ENCODE measurements at places on chromosomes 5 and 9.

- peak; percentile 95 for DNase-seq
Observed at GRCh38 chr5:144187699-144188294, 17.1 kb downstream of the KCTD16 start.

- DNase-seq, result no peak
Observed at GRCh38 chr5:165202519-165202910, 1697.1 kb downstream of the MAT2B start.

- no peak for DNase-seq
Observed at GRCh38 chr5:39876146-39876545, 451.4 kb upstream of the DAB2 start.

GRCh38 chr5:65727491-65728156 lies 5.6 kb downstream of the NLN start:
- DNase-seq, result no peak

- DNase-seq, result no peak
Observed at GRCh38 chr5:6837519-6838110, 124.4 kb downstream of the TENT4A start.

GRCh38 chr9:76591256-76591950 lies 132.4 kb downstream of the GCNT1 start:
- DNase-seq, result peak; percentile 60

- DNase-seq, result no peak
Observed at GRCh38 chr5:175921061-175921730, 46.9 kb downstream of the THOC3 start.

DNA sequence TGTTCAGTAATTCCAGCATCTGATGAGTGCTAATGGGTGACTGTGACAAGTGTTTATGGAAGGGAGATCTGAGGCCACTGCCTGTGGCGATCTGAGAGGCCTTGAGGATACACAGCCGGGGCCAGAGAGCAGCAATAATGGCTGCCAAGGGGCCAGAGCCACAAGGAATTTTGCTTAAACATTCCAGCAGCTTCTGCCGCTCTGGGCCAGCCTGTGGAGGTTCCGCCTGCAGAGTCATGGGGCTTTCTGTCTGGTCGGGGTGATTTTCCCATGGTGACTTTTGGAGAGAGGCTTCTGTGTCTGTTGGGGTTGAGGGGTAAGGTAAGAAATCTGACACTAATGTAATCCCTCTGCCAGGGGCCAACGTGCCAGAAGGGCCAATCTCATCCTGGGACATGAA lies 353.5 kb downstream of the ADAMTS6 start:
- no peak for DNase-seq

GRCh38 chr9:112841261-112841660 lies 49.4 kb downstream of the SLC46A2 start:
- no peak for DNase-seq

GRCh38 chr9:68998812-68999211 lies 15.1 kb downstream of the PRKACG start:
- DNase-seq, result no peak

Measured in AG09309 (cell line).